ENCODE measurements at places on chromosomes 6 and 20.

- peak; percentile 15 for DNase-seq
These were observed 44.8 kb upstream of the EMILIN3 start for GRCh38 chr20:41411391-41411847.

DNA sequence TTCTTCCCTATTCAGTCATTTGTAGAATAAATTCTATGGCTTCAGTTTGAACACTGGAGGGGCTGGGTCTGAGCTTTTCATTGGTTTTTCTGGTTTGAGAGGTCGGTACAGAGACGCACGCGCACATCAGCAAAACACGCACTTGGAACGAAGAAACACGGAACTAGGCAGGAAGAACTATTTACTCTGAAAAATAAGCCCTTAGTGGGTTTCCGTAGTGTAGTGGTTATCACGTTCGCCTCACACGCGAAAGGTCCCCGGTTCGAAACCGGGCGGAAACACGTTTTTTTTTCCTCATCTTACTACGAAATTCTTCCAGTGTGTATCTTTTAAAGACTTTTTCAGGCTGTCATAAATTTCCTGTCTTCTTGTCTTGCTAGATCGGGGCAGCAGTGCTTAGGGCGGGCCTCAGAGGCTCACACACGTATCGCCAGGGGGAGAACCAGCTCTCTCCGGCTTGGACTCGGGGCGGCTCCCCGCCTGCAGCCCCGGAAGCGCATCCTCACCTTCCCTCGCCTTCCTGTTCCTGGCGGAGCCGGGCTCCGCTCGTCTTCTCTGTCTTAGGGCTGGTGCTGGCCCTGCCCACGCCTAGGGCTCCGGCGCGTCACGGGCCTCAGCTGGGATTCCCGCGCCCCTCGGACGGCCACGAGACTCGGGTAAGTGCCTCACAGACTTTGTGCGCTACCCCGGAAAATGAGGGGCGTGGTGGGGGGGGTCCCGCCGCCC is at the start of gene HMGN4:
HMGN4 (plus strand) TSS at position 521 of the 726 bp plus-strand sequence. CDS start 6,841 bp downstream, outside the sequence.
- DNase-seq, result peak; percentile 89

GRCh38 chr20:6718662-6719368 is 48.7 kb upstream of the BMP2 start:
- no peak for DNase-seq

DNA sequence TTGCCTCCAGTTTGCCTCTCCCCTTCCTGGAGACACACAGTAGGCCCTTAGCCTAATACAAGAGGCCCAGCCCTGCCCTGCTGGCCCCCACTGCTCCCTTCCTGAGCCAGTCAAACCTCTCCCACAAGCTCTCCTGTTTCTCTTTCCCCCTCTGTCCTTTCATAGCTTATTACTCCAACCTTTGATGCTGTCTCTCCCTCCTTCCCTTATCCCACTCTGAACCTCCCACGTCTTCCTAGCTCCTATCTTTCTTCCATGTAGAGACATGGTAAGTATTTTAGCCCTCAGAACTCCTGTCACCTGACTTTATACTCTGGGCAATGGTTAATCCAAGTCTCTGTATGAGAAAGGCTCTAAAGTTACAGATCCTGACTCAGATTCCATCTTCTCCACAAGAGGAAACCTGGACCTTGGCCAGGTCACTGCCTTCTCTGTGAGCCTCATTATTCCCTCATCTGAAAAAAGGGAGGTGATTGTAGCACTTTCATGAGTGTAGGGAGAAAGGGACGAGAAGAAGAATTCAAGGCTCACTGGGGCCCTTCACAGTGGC is 6.7 kb downstream of the TGIF2 start:
- DNase-seq, result no peak

- DNase-seq, result no peak
These were observed 7.0 kb upstream of the DSTN start for GRCh38 chr20:17562804-17563305.

Data from activated CD4-positive, alpha-beta T cell treated with anti-CD3 and anti-CD28 coated beads, Interleukin-10, Interleukin-2, amounts not matched to agents 100 ng/mL and 50 ng/mL, durations not matched to agents 16 hours and 8 hours (primary cell).